Effector memory CD8-positive, alpha-beta T cell (primary cell): ENCODE measurements at places on chromosomes 1 and 21.

GRCh38 chr1:6462412-6463119 is 3.4 kb downstream of the TNFRSF25 start:
- DNase-seq = no peak

- no peak for DNase-seq
Observed at GRCh38 chr1:7379441-7379971, 391.6 kb upstream of the VAMP3 start.

- DNase-seq = no peak
Observed at GRCh38 chr1:9589719-9590157, 1.0 kb downstream of the TMEM201 start.

DNA sequence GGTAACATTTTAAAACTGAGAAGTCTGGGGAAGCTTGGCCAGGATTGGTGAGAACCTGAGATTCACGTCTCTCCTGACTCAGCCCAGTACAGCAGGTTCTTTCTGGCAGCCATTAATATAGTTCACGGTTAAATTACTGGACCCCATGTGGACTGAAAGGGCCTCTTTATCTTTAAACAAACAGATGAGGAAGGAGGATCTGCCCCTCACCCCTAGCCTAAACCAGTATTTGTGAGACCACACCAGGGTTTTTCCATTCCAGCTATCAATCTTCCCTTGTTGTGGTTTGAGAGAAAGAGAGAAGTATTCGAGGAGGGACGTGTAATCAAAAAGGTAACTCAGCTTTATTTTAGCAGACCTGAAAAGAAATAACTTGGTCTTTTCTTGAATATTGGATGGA is 137.1 kb downstream of the PROX1 start:
- no peak for DNase-seq

DNA sequence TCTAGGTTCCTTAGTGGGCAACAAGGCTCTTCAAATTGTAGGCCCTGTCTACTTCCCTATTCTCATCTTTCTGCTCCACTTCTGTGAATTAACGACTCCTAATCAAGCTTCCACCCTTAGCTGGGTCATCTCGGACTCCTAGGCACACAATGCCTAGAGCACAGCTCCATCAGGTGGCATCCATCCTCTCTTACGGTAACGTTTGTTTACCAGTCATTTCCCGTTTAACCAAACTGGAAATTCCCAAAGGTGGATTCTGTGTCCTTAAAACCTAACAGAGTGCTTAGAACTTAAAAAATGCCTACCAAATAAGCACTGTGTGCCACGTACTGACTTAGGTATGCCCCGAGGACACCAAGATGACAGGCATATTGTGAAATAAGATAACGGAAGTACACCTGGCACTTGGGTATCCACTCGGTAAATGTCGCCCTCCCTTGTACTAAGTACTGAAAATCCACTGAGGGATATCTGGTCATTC is 1.5 kb downstream of the PARP1 start:
- DNase-seq = no peak

DNA sequence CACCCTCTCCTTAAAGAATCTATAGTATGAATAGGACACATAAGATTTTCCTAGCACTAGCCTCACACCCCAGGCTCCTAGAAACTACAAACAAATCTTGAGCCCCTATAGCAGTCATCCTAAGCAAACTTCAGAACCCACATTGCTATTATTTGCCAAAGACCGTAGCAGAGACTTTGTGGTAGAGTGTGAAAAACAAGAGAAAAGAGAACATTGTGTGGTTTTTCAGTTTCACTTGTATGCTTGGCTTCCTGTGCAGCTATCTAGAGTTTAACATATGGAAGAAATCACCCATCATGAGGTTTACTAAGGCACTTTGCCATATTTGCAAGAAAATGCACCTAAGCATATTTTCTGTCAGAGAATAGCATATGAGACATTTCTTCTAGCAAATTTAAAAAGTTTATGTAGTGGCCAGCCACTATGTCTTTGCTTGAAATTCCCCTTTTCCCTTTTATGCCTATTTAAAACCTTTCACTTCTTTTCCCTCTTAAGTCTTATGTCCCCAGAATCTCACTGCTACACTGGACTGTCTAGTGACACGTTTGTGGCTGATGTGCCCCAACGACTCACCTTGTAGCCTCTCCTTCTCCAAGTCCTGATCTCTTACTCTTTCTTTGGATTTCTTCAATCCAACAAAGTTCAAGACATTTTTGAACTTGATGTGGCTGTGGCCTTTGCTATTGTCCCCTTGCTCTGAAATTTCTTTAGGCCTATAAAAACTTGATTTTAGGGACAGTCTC is 25.6 kb downstream of the CCDC190 start:
- DNase-seq = no peak
